ENCODE measurements at places on chromosomes 5 and 9.

GRCh38 chr5:151164687-151165392 is 7.3 kb upstream of the ANXA6 start:
- DNase-seq = no peak

DNA sequence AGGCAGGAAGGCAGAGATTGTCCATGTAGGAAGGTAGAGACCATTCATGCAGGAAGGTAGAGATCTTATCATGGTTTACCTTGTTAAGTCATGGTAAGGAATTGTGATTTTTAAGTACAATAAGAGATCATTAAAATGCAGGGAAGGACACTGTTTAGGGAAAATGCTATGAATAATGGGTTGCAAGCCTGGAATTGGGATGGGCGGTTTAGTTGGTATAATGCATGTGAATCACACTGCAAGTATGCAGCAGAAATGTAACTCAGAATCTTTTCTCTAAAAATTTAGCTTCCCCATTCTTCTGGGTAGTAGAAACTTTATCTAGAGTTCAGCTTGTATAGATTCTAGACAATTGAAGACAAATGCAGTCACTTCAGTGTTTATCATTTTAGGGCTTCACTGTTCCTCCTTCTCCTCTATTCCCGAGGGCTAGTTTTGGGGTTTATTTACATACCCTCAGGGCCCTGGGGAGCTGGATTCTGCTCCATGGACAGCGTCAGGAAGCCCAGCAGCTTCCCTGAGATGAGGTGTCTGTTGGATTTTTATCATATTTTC is 212.0 kb downstream of the SREK1 start:
- peak; percentile 19 for DNase-seq

- DNase-seq = no peak
Observed at GRCh38 chr9:126125992-126126409, 200.6 kb upstream of the MVB12B start.

DNA sequence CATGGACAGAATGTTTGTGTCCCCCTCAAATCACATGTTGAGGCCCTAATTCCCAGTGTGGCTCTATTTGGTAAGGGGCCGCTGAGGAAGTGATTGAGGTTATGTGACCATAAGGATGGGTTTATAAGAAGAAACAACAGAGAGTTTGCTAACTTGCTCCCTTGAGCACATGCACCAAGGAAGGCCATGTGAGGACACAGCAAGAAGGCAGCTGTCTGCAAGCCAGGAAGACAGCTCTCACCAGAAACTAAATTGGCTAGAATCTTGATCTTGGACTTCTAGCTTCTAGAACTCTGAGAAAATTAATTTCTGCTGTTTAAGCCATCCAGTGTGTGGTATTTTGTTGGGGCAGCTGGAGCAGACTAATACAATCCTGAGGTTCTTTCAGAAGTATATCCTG is 35.2 kb upstream of the CDC42SE2 start:
- DNase-seq = no peak

- DNase-seq = no peak
Observed at GRCh38 chr5:128927644-128928043, 37.6 kb upstream of the SLC27A6 start.

- DNase-seq = no peak
Observed at GRCh38 chr9:87698069-87698809, 27.7 kb upstream of the CTSL start.

DNA sequence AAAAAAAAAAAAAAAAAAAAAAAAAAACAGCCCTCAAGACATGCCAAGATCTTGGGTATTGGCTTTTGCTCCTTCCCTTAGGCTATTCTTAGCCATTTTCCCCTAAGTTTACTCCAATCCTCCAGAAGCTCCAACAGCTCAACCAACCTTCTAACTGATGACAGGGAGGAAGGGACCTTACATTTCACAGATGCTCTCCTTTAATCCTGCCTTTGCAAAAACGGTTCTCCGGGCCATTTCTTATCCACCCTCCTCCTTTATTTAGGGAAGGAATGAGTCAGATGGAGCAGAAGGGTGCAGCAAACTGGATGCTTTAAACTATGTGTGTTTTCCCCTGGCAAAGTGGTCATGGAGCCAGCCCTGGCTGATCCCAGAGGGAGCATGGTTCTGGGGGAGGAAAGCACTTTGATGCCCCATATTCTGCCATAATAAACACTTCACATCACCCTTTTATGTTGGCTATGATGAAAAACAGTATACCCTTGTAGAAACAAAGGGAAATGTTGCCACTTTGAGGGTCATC is 369.4 kb upstream of the DMAC1 start:
- DNase-seq = no peak

- no peak for DNase-seq
Observed at GRCh38 chr5:132750471-132751230, 3.4 kb downstream of the CCNI2 start.

- no peak for DNase-seq
Observed at GRCh38 chr9:128494108-128494745, 10.3 kb upstream of the GLE1 start.

GRCh38 chr5:151682240-151682639 is 4.5 kb downstream of the SPARC start:
- no peak for DNase-seq

- DNase-seq = no peak
Observed at GRCh38 chr5:108917596-108917995, 169.9 kb downstream of the FER start.

DNA sequence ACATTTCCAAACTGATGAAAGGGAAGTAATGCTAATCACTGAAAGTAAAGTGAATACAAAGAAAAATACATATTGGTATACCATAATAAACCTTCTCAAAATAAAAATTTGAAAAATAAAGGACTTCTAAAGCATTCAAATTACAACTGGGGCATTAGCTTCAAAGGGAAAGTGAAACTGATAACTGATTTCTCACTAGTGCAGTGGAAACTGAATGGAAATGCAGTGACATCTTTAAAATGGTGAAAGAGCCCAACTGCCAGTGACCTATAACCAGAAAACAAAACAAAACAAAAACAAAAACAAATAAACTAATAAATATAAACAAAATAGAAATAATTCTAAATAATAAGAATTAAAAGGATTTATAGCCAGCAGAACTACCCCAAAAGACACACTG is 297.5 kb upstream of the GRIN3A start:
- no peak for DNase-seq

DNA sequence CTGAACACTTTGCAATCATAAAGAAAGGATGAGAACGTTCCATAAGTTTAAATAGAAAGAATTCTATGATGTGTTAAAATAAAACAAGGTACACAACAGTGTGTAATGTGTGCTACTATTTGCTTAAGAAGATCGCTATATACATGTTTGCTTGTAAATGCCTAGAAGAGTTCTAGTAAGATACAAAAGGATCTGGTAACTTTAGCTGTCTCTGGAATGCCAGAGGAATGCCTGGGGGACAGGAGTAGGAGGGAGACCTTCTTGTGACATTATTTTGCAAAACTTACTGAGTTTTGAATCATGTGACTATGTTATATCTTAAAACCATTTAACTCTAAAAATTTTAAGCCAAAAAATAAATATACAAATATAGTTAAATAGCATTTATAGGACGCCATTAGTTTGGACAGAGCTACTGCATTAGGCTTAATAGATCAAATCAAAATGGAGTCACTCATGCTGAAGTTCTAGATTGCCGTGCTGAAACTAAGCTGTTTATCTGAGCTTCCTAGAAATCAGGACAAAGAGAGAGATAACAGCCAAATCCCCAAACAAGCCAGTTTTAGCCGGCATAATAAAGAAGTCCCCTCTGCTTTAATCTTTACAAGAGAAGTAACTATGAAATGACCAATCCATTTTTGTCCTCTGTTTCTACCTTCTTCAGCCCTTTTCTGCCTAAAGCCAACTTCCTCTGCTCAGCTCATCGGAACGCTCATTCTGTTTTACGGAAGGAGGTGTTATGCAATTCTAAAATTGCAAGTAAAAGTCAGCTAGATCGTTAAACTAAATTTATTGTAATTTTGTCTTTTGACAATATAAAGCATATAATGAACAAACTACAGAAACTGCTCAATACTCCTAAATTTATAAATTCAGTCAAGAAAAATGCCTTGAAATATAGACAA is 44.8 kb downstream of the LIX1 start:
- DNase-seq = no peak

DNA sequence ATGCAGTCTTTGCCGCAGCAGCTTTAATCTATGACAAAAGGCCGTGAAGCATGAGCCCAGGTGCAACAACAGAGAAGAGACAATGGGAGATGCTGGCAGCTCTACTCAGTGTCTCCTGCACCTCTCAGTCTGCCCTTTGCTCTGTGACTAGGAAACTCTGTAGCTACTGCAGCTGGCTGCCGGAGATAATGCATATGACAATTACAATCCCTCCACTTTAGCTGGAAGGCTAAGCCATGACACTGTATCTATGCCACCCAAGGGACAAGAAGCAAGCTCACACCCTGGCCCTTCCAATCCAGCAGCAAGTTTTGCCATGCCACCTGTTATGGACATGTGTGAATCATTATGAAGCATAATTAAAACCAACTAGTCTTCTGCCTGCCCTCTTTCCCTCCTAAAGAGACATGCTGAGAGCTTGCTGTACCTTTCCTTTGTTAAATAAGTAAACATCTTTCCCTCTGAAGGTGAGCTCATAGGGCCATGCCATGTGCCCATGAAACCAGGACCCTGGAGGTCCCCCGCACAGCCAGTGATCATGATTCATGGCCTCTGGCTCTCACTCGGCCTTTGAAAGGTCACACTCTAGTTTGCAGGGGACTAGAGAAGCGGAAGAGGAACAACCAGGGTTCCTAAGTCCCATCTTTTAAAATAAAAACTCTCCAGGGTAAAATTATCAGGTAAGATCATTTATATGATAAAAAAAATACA is 219.4 kb downstream of the SPOCK1 start:
- no peak for DNase-seq

DNA sequence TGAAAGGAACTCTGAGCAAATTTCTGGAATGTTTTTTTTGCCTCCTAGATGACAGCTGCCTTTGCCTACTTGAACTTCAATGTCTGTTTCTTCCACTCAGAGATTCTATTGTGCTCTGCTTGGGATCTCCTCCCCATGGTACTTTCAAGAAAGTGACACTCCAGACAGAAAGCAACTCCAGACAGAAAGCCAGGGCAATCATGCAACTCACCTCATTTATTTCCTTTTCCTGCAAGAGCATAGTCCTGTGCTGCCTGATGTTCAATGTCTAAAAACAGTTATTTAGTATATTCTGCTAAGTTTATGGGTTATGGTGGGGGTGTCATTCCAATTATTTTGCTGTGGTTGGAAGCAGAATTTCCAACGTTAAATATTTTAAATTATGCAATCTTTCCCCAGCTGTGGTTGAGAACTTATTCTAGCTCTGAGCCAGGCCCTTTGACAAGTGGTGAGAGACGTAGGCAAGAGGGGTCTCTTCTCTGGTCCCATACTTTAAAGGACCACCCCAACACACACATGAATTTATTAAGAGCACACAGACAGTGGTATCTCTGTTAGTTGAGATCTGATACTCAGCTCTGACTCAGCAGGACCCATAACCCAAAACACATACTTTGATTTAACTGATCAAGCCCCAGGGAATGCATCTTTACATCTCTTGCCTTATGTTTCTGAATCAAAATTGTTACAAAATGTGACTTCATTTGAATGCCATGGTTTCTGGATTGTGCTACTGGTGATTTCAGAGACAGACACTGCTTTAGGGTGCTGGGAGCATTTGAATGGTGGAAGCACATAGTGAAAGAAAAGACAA is 39.5 kb upstream of the MAMDC2 start:
- peak; percentile 36 for DNase-seq

DNA sequence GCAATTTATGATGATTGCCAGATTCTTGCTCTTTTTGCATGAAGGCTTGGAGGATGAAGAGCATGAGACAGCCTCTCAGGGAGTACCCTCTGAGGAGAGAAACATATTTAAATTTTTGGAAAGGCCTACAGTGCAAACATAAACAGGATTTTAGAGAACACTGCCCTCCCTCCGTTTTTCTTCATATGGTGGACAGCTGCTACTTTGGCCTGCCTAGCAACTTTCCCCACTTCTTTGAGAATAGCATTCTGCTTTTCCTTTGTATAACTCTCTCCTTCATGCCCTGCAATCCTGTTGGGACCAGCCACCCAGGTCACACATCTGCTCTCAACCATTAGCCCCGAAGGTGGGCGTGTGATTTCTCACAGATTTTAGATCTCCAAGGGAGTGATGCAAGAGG is 20.5 kb upstream of the TXN start:
- DNase-seq = no peak

- DNase-seq = no peak
Observed at GRCh38 chr5:60961685-60962084, 16.7 kb downstream of the NDUFAF2 start.

GRCh38 chr5:150044329-150044681 is 42.0 kb downstream of the CSF1R start:
- no peak for DNase-seq

DNA sequence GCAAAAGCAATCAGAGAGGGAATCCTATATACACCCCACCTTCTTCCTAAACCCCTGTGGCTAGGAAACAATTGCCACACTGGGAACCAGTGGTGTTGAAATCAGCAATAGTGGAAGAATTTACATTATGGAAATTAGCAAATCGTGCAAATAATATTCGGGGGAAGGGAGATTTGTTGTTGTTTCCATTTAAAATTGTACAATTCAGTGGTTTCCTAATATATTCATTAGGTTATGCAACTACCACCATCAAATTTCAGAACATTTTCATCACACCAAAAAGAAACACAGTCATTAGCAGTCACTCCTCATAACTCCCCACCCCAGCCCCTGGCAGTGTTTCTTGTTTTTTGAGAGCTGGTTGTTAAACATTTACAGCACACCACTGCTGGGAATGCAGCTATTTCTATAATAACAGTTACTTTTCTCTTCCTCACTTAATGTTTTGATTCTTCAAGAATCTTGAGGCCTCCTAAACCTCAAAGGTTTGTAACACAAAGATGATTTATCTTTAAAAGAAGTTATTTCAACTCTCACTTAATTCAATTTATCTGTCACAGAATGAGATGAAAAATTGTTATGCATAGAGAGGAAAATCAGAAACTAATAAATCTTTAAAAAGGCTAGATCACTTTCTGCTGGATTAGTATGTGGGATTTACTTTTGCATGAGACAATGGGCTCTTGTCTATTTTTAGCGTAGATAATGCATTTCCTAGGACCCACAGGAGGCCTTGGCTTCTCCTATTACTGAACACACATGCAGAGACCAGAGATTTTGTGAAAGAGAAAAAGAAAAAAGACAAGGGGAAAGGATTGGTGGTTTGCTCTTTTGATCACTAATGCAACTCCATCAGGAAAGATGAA is 91.8 kb upstream of the DAPK1 start:
- DNase-seq = no peak

GRCh38 chr9:35726931-35727330 is 5.1 kb downstream of the TLN1 start:
- no peak for DNase-seq

DNA sequence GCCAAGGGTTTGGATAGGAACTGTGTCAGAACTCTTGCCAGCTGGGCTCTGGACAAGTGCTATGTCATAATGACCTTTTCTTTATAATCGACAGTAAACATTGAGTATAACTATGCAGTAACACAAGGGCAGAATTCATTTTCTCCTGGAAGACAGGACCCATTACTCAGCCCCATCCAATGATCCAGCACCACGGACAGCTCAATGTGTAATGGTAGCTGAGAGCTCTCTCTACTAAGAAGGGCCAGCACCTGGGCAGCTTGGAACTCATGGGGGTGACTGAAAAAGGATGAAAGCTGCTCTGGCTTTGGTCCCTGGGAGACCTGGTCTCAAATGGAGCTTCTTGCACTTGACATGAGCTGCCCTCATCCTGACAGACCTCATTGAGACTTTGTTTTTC is 347.8 kb downstream of the TRIM32 start:
- no peak for DNase-seq
